AG20443 (cell line): ENCODE measurements at places on chromosomes 5 and 9.

DNA sequence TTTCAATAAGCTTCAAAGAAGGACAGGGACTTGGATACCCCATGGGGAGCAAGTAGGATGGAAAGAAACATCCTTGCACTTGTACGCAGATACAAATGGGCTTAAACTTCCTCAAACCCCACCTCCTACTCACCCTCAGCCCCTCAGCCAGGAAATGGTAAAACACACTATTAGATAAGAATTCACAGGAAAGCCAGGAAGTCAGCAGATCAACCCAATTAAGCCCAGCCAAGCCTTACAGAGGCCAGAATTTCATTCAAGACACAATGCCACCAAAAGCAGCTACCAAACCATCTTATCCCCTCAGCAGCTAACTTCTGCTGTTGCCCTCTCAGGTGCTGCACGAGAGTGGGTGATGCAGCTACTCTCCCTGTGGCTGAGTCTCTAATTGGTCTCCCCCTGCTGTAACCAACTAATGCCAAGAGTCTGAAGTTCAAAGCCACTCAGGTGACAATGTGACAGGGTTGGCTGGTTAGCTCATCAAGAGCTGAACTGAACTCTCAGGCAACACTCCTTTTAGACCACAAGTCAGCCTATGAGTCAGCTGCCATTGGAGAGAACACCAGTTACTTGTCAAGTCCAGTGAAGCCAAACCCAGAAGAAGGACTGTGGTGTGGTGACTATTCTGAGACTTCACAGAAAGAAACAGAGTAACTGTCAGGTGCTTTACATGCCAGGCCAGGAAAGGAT, 201.9 kb downstream of the ZNF608 start:
- peak; percentile 16 for DNase-seq

GRCh38 chr5:16690243-16690852, 73.6 kb upstream of the RETREG1 start:
- peak; percentile 89 for DNase-seq

GRCh38 chr9:216866-217265, 2.2 kb downstream of the DOCK8 start:
- no peak for DNase-seq

- peak; percentile 57 for DNase-seq
Observed at GRCh38 chr5:141484641-141485311, at the start of gene PCDHGC4. TSS of gene PCDHGC4 (plus strand) at chr5:141485030. CDS start at chr5:141485174, 144 bp downstream.

GRCh38 chr5:54602475-54602874, 84.9 kb downstream of the SNX18 start:
- no peak for DNase-seq

- DNase-seq: no peak
Observed at GRCh38 chr9:125810161-125810560, 63.0 kb downstream of the PBX3 start.

DNA sequence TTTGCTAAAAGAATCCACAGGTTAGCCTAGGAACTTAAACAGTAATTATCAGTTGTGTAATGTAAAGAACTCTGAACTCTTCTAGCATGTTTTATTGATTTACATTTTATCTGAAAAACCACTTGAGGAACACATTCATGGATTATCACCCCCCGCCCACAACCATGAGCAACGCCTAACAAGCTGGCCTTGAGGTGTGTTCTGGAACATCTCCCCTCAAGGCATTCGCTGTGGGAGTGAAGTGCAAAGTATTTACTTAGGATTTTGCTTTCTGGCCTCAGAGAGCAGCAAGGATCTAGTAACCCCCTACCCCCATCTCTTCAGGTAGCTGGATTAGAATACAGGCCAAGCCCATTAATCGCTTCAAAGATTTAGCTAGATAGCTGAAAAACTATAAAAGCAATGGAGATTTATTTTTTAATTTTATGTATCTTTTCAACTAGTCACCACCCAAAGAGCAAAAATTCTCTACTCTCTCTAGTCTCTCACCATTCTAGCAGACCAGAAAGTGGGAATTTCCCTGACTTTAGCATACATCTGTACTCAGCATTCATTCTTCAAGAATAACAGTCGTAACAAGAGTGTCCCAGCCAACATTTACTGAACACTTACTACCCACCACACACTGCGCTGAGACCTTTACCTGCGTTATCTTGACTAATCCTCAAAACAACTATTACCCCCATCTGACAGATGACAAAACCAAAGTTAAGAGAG, 37.2 kb downstream of the DDX31 start:
- no peak for DNase-seq

- DNase-seq: peak; percentile 58
Observed at GRCh38 chr5:173664154-173664526, 47.7 kb upstream of the BOD1 start.

GRCh38 chr5:168843277-168844015, 264.3 kb upstream of the PANK3 start:
- DNase-seq: peak; percentile 59

DNA sequence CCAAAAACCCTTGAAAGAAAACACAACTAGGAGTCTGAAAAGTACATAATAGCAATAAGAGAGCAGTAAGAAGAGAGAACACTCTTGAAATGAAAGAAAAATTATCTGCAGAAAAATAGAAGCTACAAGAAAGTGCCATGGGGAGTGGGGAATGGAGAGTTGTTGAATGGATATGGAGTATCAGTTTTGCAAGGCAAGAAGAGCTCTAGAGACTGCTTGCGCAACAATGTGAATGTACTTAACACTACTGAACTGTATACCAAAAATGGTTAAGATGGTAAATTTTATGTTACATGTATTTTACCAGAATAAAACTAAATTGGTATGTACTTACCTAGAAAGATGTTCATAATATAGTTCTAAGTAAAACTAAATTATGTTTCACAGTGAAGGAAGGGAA, 54.8 kb upstream of the RASGRF2 start:
- DNase-seq: no peak

DNA sequence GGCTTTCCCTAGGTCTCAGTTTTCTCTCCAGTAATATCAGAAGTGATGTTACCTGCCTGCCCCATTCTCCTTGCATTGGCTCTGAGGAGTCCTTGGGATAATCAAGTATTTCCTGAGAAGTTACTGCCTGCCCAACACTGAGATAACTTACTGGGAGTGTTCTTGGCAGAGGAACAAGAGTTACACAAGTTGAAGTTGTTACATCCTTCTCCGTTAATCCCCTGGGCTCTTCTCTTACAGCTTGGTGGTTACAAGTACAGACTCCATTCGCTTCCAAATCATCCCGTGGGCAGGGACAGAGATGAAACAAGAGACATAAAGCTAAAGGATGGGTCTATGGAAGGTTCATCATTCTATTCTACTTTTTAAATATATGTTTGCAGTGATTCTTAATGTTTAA, 74.1 kb upstream of the SAP30L start:
- peak; percentile 81 for DNase-seq

DNA sequence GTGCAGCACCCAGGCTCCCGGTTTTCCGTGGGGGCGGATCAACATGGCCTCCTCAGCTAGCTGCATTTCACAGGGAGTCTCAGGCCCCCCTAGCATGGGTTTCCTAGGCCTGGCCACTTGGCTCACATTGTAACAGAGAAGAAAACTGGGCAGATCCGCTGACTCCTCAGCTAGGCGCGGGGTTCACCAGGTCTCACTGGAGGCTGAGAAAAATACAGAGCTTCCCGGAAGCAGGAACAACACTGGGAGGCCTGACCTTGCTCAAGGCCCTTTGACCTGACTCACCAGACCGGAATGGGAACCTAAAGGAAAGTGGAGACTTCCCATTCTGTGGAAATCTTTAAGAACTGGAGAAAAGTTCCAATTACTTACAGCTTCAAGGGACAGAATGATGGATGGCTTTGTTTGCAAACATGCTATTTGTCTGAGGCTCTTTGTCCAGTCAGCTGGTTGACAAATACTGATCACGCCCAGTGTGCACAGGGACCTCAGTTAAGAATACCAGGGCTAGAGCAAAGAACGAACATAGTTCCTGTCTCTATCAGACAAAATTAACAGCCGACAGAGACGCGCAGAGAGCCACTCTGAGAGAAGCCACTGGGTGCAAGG, 88.7 kb upstream of the LRRTM2 start:
- DNase-seq: no peak

DNA sequence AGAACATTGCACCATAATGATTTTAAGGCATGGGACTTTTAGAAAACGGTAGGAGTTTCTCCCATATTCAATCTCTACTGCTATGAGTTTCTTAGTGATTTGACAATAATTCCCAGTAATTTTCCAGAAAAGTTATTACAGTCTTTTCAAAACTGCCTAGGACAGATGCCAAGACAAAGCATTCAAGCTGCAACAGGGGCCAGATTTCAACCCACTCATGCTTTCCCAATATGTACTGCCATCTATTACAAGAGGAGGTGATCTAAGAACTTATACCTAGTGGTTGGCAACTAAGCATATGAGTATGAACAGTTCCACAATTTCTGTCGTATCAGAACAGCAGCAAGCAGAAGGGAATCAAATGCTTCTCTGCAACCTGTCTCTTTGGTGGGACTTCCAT, 95.1 kb upstream of the TMED7 start:
- DNase-seq: no peak

- DNase-seq: no peak
Observed at GRCh38 chr5:111744455-111744854, 12.5 kb downstream of the NREP start.

- DNase-seq: no peak
Observed at GRCh38 chr5:130425424-130425823, 521.2 kb downstream of the CHSY3 start.

GRCh38 chr5:145925803-145926202, 10.6 kb upstream of the SH3RF2 start:
- peak; percentile 47 for DNase-seq

DNA sequence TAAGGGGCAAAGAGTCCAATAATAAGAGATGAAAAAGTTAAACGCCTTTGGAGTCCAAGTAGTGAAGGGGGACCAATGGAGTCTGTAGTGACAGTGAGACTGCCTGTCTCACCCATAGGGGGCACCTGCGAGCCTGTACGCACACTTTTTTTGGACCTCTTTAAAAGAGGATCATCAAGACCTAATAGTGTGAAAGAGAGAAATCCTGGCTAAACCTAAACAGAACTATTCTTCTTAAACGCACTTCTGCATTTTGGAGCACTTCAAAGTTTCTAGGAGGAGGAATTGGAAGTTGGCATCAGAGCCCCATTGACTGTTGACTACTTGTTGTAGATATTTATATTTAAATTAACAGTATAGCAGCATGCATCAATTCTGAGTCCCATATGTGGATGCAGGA, 636.1 kb upstream of the KLF4 start:
- no peak for DNase-seq

- no peak for DNase-seq
Observed at GRCh38 chr9:98121058-98121457, 2.0 kb upstream of the TRIM14 start.

GRCh38 chr5:176711883-176712282, 64.6 kb downstream of the TSPAN17 start:
- no peak for DNase-seq

- no peak for DNase-seq
Observed at GRCh38 chr5:167766957-167767356, 524.5 kb upstream of the WWC1 start.

- DNase-seq: no peak
Observed at GRCh38 chr5:43491326-43491725, 7.7 kb upstream of the TMEM267 start.

- no peak for DNase-seq
Observed at GRCh38 chr9:134678206-134678605, 36.6 kb downstream of the COL5A1 start.

GRCh38 chr5:132238901-132239500, 11.3 kb upstream of the P4HA2 start:
- no peak for DNase-seq

DNA sequence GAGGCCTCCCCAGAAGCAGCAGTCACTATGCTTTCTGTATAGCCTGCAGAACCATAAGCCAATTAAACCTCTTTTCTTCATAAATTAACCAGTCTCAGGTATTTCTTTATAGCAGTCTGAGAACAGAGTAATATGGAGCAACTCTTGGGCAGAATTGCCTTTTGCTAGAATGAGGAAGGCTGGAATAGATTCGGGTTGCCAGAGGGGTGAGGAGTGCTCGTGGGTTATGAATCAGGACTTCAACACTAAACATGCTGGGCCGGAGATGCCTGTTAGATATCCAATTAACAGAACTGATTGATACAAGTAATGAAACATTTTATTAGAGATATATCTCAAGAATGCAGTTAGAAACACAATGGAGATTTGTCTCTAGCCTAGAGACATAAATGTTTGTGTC, 140.9 kb upstream of the MAP3K1 start:
- no peak for DNase-seq

DNA sequence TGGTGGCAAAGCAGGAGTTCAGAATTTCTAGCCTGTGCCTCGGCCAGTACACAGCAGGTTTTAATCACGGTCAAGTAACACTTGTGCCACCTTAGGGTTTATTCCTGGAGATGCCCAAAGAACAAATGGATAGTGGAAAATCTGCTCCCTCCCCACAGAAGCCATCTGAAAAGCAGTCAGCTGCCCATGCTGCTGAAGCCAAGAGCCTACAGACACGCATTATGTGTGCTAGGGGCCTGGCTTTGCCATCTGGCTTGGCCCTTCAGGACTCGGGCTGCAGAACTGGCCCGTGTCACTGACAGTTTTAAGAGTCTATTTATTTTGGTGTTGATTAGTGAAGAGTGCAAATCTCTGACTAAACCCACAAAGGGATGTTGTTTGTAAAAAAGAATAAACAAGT, 11.1 kb downstream of the ARSB start:
- DNase-seq: no peak

DNA sequence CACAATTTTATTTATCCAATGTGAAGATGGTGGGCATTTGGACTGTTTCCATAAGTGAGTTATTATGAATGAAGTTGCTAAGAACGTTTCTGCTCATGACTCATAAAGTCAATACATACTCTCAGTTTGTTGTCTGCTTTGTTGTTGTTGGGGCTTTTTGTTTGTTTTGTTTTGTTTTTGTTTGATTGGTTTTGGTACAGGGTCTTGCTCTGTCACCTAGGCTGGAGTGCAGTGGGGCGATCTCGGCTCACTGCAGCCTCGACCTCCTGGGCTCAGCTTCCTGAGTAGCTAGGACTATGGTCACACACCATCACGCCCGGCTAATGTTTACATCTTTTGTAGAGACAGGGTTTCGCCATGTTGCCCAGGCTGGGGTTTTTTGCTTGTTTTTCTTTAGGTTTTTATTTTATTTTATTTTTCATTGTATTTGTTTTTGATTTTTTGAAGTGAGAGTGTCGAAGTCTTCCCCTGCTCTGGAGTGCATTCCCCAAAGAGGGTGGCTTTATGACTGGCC, 18.0 kb downstream of the TRIM7 start:
- DNase-seq: no peak
